Activated B cell treated with CpG ODN at 0.5 μM for 24 hours (primary cell): ENCODE measurements at places on chromosomes 2 and 18.

- no peaks in the 10 kb centered on the region for H3K4me1 ChIP-seq
- H3K27me3 ChIP-seq = no peaks in the 10 kb centered on the region
These were observed 133.6 kb downstream of the GULP1 start for GRCh38 chr2:188425266-188425665.

DNA sequence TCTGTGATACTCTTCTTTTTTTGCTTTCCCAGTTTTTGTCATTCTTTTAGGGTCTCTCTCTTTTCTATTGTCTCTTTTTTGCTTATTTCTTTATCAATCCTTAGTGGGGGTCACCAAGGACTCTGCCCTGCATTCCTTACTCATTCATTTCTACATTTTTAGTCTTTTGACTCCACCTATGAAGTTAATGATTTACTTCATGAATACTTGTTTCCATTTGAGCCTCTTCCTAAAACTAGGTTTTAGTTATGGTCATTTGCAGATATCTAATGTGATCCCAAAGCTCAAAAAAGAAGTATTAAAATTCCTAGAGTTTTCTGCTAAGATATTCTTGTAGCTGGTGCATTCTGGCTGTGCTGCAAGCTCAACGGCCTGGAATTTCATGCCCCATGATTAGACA lies 149.3 kb upstream of the AQP4 start:
- DNase-seq = no peak
- no peaks in the 10 kb centered on the region for H3K4me1 ChIP-seq
- no peak overlapping the region for H3K4me3 ChIP-seq
- H3K27ac ChIP-seq = no peak overlapping the region
- no peaks in the 10 kb centered on the region for H3K36me3 ChIP-seq

- H3K27me3 ChIP-seq = no peaks in the 10 kb centered on the region
- peaks cover 32% of the 10 kb centered on the region for H3K36me3 ChIP-seq
These were observed 1.8 kb downstream of the TSPYL6 start for GRCh38 chr2:54254180-54254579.

DNA sequence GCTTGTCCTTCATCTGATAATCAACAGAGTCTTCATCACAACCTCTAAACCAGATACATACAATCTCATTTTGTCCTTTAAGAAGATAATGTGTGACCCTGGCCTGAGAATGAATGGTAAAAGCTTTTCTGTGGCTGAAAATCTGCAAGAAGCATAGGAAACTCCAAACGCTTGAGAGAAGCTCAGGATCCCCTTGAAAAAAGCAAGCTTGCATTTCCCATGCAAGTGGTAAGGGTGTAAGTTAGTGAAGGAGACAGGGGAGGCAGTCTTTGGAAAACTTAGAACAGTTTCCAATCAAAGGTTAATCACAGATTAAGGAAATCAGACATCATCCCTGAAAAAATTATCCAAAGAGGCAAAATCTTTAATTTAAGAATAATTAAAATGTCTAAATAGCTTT lies 413.6 kb upstream of the SALL3 start:
- no peaks in the 10 kb centered on the region for H3K27me3 ChIP-seq
- H3K4me3 ChIP-seq = no peak overlapping the region
- DNase-seq = no peak
- no peaks in the 10 kb centered on the region for H3K4me1 ChIP-seq
- no peaks in the 10 kb centered on the region for H3K36me3 ChIP-seq

GRCh38 chr2:148814143-148814859 lies 60.7 kb upstream of the KIF5C start:
- no peaks in the 10 kb centered on the region for H3K27me3 ChIP-seq
- H3K4me3 ChIP-seq = peak overlapping the region; percentile 6
- no peak for DNase-seq
- peaks cover 20% of the 10 kb centered on the region for H3K4me1 ChIP-seq

- H3K36me3 ChIP-seq = no peaks in the 10 kb centered on the region
- no peak for DNase-seq
- H3K27me3 ChIP-seq = no peaks in the 10 kb centered on the region
These were observed 92.3 kb downstream of the KCNH7 start for GRCh38 chr2:162746310-162746709.

DNA sequence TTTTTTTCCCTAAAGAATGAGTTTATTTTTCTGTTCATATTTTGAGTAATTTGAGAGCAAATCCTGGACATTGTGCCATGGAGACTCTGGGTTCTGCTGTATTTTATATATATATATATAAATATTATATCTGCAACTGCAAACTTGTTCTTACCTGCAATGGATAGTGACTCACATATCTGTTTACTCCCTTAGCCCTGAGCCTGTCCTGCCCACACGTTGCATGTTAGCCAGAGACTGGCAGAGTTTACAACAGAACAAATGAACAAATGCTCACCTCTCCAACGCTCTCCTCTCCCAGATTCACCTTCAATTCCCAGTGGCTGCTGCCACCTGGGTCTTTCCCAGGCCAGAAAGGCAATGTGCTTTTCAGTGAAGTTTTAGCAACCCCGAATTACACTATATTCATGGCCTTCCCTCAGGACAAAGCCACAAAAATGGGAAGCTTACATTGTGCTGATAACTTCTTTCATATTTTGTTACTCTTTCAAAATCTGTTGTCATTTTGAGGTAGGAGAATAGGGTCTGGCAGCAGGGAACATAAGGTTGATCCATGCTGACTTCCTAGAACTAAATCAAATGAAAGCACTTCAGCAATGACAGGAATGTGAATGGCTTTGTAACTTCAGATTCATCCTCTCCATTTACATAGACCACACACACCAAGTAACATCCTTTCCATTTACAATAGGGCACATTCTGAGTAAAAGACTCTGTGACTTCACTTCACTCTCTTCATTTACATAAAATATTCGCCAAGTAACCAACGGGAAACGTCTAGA lies 105.4 kb upstream of the FAM110C start:
- peaks cover 18% of the 10 kb centered on the region for H3K27me3 ChIP-seq
- no peaks in the 10 kb centered on the region for H3K4me1 ChIP-seq
- H3K4me3 ChIP-seq = no peak overlapping the region
- H3K27ac ChIP-seq = no peak overlapping the region

DNA sequence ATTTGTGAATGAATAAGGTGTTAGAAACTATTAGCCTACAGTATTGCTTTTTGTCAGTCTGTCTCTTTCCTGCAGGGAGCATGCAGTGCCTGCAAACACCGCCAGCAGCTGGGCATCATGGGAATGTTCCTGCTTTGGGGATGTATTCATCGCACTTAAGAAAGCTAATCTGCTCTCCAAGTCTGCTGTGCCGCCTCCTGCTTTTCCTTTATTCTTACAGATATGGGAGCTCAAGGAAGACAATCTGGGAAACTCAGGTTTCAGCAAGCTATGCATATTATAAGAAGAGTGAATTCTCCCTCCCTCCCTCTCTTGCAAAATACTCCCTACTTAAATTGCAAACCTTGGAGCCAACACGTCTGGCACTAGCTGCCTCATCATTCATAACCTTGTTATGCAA lies 479.2 kb upstream of the ACVR2A start:
- H3K27ac ChIP-seq = no peak overlapping the region
- H3K27me3 ChIP-seq = no peaks in the 10 kb centered on the region
- no peak overlapping the region for H3K4me3 ChIP-seq
- DNase-seq = no peak

GRCh38 chr2:21431078-21431477 lies 307.3 kb downstream of the TDRD15 start:
- H3K4me1 ChIP-seq = no peaks in the 10 kb centered on the region
- H3K27me3 ChIP-seq = no peaks in the 10 kb centered on the region
- DNase-seq = no peak
- no peaks in the 10 kb centered on the region for H3K36me3 ChIP-seq

DNA sequence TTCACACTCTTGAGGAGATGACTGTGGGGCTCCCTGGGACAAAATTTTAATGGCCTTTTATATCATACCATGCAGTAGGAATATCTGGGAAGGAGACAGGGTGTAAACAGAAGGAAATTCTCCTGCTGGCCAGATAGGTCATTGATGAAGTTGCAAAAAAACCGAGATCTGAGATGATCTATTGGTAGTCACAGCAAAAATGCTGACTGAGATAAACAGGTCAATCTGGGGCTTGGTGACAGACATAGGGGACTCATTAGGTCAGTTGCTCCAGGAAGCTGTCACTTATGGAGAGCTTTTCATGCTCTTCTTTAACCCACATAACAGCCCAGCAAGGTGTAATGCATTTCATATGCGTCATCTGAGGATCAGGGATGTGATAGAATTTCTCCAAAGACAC lies 2.6 kb upstream of the IL36A start:
- no peak overlapping the region for H3K27ac ChIP-seq
- H3K36me3 ChIP-seq = no peaks in the 10 kb centered on the region
- H3K4me1 ChIP-seq = no peaks in the 10 kb centered on the region
- peaks cover 33% of the 10 kb centered on the region for H3K27me3 ChIP-seq

- no peak for DNase-seq
- no peaks in the 10 kb centered on the region for H3K27me3 ChIP-seq
- no peaks in the 10 kb centered on the region for H3K36me3 ChIP-seq
- H3K27ac ChIP-seq = no peak overlapping the region
- H3K4me3 ChIP-seq = no peak overlapping the region
These were observed 1548.8 kb upstream of the LRRTM1 start for GRCh38 chr2:81853341-81853740.

DNA sequence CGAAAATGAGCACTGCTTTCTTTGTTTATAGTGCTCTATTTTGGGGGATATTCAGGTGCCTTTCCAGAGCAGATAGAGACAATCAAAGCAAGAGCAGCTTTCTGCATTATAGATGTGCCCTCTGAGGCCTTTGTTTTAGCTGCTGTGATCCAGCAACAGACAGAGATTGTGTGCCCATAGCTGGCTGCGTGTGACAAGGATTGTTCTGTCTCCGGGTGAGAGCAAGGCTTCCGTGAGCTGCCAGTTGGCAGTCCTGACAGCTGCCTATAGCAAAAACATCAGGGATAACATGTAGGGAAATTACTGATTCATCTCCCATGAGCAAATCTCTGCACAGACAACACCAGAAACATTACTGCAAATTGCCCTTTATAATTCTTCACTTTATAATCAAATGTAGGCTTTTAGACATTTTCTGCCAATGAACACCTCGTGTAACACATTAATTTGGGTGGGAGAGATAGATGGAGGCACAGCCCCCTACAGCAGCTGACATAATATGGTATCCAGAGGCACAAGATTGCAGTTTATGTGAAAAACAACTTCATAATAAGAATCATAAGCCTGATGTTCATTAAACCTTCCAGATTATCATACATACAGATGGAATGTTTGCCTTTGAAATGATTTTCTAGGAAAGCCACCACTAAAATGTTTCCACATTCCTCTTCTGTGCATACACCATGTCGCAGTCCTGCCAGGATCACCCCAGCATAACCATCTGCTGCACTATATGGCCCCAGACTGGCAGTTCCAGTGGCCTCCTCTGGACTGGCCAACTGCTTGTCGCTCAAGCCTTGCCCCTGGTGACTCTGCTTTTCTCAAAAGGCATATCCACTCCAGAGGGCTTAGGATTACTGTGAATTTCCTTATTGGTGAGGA lies 131.2 kb downstream of the TRIB2 start:
- no peak overlapping the region for H3K4me3 ChIP-seq
- no peaks in the 10 kb centered on the region for H3K36me3 ChIP-seq
- H3K27ac ChIP-seq = no peak overlapping the region
- no peak for DNase-seq

DNA sequence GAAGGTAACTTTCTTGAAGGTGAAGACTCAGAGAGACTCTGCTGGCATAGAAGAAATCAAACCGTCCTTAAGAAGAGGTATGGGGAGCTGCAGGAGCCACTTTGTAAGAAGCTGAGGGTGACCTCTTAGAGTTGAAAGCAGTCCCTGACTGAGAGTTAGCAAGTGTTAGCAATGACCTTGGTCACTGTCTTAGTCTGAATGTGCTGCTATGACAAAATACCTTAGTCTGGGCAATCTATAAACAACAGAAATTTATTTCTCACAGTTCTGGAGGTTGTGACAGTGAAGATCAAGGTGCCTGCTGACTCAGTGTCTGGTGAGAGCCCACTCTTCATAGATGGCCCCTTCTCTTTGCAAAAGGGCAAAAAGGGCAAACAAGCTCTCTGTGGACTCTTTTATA lies 35.7 kb upstream of the ACTR3 start:
- no peaks in the 10 kb centered on the region for H3K36me3 ChIP-seq
- peak overlapping the region; percentile 37 for H3K27ac ChIP-seq
- DNase-seq = no peak
- H3K27me3 ChIP-seq = no peaks in the 10 kb centered on the region

- H3K27ac ChIP-seq = no peak overlapping the region
- DNase-seq = no peak
- no peaks in the 10 kb centered on the region for H3K4me1 ChIP-seq
- peaks cover 3% of the 10 kb centered on the region for H3K27me3 ChIP-seq
- H3K36me3 ChIP-seq = no peaks in the 10 kb centered on the region
These were observed 116.4 kb downstream of the COL6A3 start for GRCh38 chr2:237297421-237298150.

DNA sequence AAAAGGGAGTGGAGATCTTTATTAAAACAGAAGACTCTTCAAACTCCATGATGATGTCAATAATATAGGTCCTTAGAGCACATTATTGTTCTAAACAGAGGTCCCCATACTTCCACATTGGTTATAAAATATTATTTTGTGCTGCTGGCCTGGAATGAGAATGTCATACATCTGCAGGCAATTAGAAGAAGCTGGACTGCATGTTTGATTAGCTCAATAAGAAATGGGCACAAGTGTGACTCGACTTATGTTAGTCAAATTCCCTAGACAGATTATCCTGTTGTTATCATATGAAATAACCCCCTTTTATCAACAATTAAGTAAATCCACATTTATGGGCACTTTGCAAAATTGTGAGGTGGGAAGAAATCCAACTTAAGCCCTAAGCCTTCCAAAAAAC lies 8.8 kb downstream of the EFEMP1 start:
- no peaks in the 10 kb centered on the region for H3K4me1 ChIP-seq
- H3K27me3 ChIP-seq = no peaks in the 10 kb centered on the region

DNA sequence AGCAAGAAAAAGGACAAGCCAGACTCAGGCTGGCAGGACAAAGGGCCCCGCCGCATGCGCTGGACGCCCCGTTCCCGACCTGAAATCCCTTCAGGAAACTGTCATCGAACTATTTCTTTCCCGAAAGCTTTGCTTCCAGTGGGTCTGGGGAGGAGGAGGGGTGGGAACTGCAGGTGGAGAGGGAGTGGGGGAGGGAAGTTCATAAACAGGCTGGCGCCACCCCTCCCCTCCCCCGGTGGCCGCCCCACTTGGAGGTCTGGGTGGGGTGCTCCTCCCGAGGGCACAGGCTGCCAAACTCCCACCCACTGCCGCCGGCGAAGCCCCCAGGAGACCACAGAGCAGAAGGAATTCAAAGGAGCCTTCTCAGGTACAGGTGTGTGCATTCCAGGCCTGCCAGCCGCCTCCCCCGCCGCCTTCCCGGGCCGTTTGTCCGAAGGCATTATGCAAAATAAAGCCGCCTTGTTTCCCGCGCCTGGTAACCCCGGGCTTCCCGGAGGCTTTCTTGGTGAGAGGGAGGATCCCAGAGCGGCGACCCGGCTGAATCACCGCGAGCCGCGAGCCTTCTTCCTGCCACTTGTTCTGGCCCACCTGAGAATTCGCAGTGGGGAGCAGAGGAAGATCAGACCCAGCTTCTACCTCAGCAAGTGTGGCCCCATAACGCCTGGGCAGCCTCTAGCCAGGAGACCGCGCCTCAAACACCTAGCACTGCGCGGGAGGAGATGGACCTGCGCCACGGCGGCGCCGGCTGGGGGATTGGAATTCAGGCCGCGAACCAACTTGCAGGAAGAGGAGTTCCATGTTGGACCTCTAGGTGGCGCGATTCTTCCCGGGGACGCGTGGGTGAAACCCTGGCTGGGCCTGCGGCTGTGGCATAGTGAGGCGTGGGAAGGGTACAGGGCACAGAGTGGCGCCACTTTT lies 101.9 kb downstream of the FOXI3 start:
- DNase-seq = peak; percentile 44
- H3K36me3 ChIP-seq = no peaks in the 10 kb centered on the region
- peaks cover 8% of the 10 kb centered on the region for H3K4me1 ChIP-seq
- peak overlapping the region; percentile 67 for H3K4me3 ChIP-seq
- H3K27me3 ChIP-seq = peaks cover 45% of the 10 kb centered on the region
